ENCODE measurements at places on chromosomes 3 and 15.

- DNase-seq: no peak
These were observed 182.4 kb downstream of the CBLB start for GRCh38 chr3:105686278-105686897.

DNA sequence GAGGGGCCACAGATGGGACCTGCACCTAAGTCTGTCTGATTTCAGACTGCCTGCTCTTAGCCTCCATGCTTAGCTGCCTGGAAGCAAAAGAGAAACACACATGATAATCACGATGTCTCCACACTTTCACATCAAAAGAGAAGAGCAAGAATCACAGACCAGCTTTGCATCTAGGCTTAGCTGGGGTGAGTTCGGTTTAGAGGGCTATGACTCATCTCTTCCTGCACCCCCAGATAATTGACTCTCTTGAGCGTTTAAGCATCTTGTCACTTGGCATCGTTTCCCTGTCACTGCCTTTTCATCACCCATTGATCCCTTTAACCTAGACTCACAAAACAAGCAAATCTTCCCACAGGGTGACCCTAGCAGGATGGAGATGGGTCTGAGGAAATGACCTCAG is 124.0 kb downstream of the NTRK3 start:
- no peak for DNase-seq

DNA sequence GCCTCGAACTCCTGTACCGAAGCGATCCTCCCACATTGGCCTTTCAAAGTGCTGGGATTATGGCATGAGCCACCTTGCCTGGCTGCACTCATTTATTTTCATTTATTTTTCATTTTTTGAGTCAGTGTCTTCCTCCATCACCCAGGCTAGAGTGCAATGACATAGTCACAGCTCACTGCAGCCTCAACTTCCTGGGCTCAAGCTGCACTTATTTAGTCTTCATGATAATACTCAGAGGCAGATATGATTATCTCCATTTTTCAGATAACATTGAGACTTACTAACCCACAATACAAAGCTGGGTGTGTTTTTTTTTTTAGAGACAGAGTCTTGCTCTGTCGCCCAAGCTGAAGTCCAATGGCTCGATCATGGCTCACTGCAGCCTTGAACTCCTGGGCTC is 10.0 kb downstream of the PRKCI start:
- no peak for DNase-seq

DNA sequence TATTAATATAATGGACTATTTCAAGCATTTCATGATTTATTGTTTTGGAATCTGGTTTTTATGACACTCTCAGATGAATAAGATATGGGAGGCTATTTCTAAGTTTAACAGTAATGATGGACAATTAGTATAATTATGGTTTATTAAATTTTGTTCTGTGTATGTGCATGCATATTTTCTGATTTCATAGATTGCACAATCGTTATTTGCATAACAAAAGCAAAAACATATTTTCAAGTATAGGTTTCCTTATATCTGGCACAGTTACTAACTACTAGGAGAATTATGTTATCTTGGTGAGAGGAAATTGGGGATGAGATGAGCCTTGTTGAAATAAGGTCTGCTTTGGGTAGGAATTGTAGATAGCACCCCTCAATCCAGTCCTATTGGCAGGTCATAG is 413.1 kb downstream of the MCTP2 start:
- DNase-seq: no peak

DNA sequence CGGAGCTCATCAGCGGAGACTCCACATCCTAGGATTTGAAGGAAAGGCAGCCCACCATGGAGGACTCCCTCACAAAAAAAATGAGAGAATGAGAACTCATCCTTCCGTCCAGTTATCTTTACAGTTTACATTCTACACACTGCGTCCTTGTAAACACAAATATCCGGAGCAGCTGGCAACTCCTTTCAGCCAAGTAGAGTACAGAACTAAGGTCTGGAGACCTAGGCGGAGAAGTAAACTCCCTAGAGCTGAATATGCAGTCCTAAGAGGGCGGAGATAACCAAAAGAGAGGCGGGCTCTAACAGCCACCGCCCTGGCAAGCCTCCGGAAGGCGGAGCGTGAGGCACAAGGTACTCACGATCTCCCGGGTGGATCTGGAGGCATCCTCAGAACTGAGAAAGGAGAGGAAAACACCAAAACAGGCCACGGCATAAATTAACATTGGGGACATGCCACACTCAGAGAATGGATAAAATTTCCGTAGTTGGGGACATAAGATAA is 924 bp upstream of the SIN3A start:
- DNase-seq: peak; percentile 77

GRCh38 chr15:31461911-31462480 is 135.4 kb downstream of the KLF13 start:
- DNase-seq: no peak

All from NCI-H345 (cell line).